Breast epithelium (tissue), 4 donors: ENCODE measurements at places on chromosomes 16 and 17.
A peak's percentile ranks its signal among the peaks of the same experiment; 100 is the strongest.

DNA sequence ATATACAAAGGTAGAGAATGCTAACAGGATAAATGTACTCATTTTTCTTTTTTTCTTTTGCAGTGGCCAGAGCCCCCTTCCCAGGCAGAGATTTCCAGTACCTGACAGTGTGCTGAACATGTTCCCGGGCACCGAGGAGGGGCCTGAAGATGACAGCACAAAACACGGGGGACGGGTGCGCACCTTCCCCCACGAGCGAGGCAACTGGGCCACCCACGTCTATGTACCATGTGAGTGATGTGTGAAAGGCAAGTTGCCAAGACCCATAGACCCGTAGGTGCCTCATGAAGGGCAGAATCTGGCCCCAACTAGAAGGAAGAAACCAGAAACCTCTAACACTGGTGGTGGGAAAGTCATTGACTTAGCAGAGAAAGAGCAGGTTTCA lies 1.2 kb downstream of the USB1 start:
- no peak overlapping the region for H3K27ac ChIP-seq
- H3K27me3 ChIP-seq = no peaks in the 10 kb centered on the region
- H3K4me1 ChIP-seq = no peaks in the 10 kb centered on the region
- no peak for DNase-seq
- no peak overlapping the region for H3K4me3 ChIP-seq
- peaks cover 5% of the 10 kb centered on the region for H3K36me3 ChIP-seq

DNA sequence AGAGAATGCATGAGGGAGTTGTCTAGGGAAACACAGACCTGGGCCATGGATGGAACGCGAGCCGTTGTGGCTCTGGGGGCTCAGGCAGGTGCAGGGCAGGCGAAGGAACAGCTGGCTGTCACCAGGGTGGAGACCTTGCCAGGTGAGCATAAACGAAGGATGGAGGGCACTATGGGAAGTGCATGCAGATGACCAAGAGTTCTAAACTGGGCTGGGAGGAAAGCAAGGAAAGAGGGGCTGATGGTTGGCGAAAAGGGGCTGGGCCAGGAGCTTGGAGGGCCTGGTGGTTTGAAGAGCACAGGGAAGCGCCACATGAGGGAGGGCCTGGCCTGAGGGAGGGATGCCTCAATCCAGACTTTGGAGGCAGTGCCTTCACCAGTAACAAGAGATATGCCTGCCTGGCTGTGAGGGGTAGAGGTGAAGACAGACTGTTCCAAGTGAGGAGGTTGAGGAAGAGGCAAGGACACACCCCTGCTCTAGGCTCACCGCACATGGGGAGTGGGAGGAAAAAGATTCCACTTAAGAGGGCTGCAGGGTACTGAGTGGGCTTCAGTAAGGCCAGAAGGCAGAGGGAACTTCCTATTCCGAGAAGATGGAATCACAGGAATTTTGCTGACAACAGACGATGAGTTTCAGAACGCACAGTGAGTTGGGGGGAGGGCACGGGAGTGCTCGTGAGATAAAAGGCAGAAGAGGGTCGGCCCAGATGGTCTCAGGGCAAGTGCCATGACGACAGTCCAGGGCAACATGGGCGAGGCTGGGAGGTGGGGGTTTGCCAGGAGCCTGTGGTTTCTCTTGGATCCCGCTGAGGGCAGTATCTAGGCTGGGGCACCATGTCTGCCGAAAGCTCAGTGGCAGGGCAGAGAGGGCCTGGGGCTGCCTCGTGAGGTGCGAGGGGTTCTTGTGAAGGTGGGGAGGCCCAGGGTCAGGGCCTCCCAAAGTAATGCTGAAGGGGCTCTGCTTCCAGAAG lies 20.6 kb downstream of the B9D1 start:
- no peaks in the 10 kb centered on the region for H3K27me3 ChIP-seq
- peak; percentile 49 for DNase-seq
- H3K4me3 ChIP-seq = no peak overlapping the region
- H3K4me1 ChIP-seq = peaks cover 7% of the 10 kb centered on the region
- H3K36me3 ChIP-seq = no peaks in the 10 kb centered on the region
- H3K27ac ChIP-seq = peak overlapping the region; percentile 93

GRCh38 chr16:51150165-51150887 lies 744 bp downstream of the SALL1 start:
- H3K4me3 ChIP-seq = peak overlapping the region; percentile 27
- DNase-seq = no peak
- no peaks in the 10 kb centered on the region for H3K4me1 ChIP-seq
- no peaks in the 10 kb centered on the region for H3K36me3 ChIP-seq

DNA sequence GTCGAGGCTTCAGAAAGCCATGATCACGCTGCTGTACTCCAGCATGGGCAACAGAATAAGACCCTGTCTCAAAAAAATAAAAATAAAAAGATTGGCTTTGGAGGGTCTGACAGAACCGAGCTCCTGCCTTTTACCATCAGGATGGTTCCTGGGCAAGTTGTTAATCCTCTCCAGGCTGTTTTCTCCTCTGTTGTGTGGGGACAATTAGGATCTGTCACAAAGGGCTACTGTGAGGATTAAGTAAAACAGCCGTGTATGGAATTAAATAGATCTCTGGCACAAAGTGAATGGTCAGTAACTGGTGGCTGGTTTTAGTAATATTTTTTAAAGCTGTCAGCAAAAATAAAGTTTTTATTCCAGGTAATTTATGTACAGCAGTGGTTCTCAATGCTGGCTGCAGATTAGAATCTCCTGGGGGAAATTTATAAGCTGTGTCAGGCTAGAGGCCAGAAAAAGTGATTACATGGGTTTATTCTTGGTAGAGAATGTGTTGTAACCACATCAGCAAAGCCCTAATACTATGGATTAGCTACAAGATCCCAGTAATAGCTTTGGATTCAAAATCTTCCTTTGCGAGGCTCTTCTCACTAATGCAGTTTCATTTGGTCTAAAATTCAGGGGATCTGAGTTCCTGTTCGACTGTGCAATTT lies 47.2 kb downstream of the GPRC5B start:
- no peaks in the 10 kb centered on the region for H3K4me1 ChIP-seq
- DNase-seq = no peak
- no peak overlapping the region for H3K27ac ChIP-seq
- no peak overlapping the region for H3K4me3 ChIP-seq
- no peaks in the 10 kb centered on the region for H3K27me3 ChIP-seq

DNA sequence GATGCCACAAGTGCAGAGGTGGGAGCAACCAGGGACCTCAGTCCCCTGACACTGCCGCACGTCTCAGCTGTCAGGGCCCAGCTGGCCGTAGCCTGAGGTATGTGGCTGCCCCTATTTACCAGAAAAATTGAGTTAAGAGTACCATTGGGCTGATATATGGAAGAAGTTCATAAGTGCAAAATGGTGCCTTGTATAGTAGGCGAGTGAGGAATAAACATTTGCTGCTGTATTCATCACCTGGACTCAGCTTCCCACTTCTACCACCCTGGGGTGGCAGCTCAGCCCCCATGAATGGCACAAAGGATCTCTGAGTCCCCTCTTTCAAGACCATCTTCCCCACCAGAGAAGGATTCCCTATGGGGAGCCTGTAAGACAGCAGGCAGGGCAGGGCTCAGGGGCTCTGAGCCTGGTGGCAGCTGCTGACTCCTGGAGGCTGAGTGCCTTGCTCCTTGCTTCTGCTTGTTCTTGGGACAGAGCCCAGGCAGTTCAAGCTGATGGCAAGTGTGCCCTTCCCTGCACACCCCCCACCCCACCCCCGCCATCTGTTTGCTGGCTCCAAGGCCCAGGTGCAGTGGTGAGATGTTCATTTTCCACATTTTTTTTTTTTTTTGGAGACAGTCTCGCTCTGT lies 29.0 kb downstream of the TRPV2 start:
- no peak overlapping the region for H3K4me3 ChIP-seq
- no peaks in the 10 kb centered on the region for H3K27me3 ChIP-seq
- no peak overlapping the region for H3K27ac ChIP-seq
- no peaks in the 10 kb centered on the region for H3K36me3 ChIP-seq

DNA sequence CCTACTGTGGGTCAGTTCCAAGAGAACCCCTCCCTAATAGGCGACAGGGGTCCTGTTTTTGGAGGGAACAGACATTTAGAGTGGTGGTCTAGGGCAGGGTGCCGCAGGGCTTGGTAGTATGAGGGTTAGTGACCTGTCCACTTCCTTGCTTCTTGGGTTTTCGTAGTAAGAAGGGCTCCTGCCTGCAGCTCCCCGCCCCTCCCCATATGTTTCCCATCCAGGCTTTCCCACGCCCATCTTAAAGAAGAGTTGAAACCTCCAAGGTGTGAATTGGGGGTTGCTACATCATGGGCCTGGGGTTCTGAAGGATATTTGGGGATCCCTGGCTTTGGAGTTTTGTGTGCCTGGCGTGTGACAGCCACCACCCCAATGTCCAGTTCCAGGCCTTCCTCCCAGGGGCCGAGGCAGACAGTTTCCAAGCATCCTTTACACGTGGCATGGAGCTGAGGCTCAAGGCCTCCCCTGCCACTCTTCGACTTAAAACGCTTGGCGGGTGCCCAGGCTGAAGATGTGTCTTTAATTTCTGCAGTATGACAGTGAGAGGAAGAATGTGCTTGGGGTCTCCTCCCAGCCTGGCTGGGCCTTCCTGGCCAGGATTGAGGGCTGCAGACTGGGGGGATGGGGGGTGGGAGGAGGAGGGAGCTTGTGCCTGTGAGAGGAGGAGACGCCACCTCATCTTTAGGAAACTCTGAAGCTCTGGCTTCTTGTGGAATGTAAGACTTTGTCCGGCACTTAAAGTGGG lies 2.3 kb upstream of the COL1A1 start:
- no peak overlapping the region for H3K4me3 ChIP-seq
- DNase-seq = no peak
- H3K27ac ChIP-seq = peak overlapping the region; percentile 93
- H3K36me3 ChIP-seq = no peaks in the 10 kb centered on the region
- peaks cover 1% of the 10 kb centered on the region for H3K4me1 ChIP-seq
- H3K27me3 ChIP-seq = peaks cover 14% of the 10 kb centered on the region

- H3K27ac ChIP-seq = peak overlapping the region; percentile 77
- no peaks in the 10 kb centered on the region for H3K27me3 ChIP-seq
- no peaks in the 10 kb centered on the region for H3K36me3 ChIP-seq
- H3K4me1 ChIP-seq = peaks cover 4% of the 10 kb centered on the region
- peak; percentile 81 for DNase-seq
Measured at GRCh38 chr17:38454532-38454931, 26.3 kb downstream of the ARHGAP23 start.

DNA sequence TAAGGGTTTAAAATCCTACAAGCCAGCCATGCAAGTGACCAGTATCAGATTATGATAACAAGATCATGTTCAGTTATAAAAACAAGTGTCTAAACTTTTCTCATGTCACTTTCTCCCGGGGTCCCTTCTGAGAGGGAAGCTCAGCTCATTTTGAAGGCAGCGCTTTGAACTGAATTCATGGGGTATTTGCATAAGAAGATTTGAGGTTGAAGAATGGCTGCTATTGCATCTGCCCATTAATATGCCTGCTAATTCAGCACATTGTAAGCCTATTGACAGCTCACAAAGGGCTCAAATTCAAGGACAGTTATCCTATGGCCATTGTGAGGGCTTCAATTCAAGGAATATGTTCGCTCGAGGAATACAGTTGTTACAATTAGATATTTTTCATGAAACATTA lies 290.2 kb upstream of the IRX3 start:
- H3K4me1 ChIP-seq = no peaks in the 10 kb centered on the region
- H3K36me3 ChIP-seq = no peaks in the 10 kb centered on the region
- no peak overlapping the region for H3K4me3 ChIP-seq
- DNase-seq = no peak
- H3K27me3 ChIP-seq = no peaks in the 10 kb centered on the region

GRCh38 chr17:61897548-61898180 lies 30.1 kb downstream of the INTS2 start:
- H3K27me3 ChIP-seq = no peaks in the 10 kb centered on the region
- H3K36me3 ChIP-seq = no peaks in the 10 kb centered on the region
- no peak for DNase-seq
- no peaks in the 10 kb centered on the region for H3K4me1 ChIP-seq

- DNase-seq = peak; percentile 20
- H3K27ac ChIP-seq = no peak overlapping the region
Measured at GRCh38 chr16:68833251-68833650, 10.1 kb upstream of the TANGO6 start.

- H3K4me1 ChIP-seq = no peaks in the 10 kb centered on the region
- peak overlapping the region; percentile 58 for H3K27ac ChIP-seq
- H3K36me3 ChIP-seq = no peaks in the 10 kb centered on the region
Measured at GRCh38 chr16:11986521-11987057, 10.1 kb downstream of the SNX29 start.

GRCh38 chr16:89919535-89920406 lies 1.1 kb downstream of the MC1R start:
- DNase-seq = no peak
- no peaks in the 10 kb centered on the region for H3K36me3 ChIP-seq
- no peak overlapping the region for H3K4me3 ChIP-seq
- H3K4me1 ChIP-seq = peaks cover 25% of the 10 kb centered on the region
- H3K27ac ChIP-seq = no peak overlapping the region

- no peak overlapping the region for H3K4me3 ChIP-seq
- H3K4me1 ChIP-seq = no peaks in the 10 kb centered on the region
- H3K27me3 ChIP-seq = no peaks in the 10 kb centered on the region
Measured at GRCh38 chr17:39536468-39536867, 71.3 kb downstream of the NEUROD2 start.

GRCh38 chr17:50487213-50488096 lies 8.8 kb downstream of the RSAD1 start:
- peak overlapping the region; percentile 63 for H3K27ac ChIP-seq
- no peak overlapping the region for H3K4me3 ChIP-seq
- no peaks in the 10 kb centered on the region for H3K36me3 ChIP-seq
- H3K4me1 ChIP-seq = no peaks in the 10 kb centered on the region

DNA sequence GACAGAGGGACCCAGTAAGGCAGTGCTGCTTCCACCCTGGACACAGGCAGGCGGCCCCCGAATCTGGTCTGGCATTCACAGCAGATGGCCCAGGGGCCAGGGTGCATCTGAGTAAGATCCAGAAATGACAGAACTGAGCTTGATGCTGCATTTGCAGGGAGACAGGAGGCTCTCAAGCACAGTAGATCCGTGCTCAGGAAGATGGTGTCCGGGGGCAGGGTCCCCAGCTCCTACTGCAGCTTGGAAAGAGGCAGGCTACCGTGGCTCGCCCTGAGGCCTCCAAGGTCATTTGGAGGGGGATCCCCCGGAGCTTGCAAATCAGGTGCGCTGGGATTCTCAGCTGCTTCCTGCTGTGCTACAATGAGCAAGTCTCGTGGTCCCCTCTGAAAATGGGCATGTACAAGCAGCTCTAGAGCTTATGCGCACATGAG lies 2.2 kb downstream of the C16orf95 start:
- H3K27me3 ChIP-seq = no peaks in the 10 kb centered on the region
- H3K36me3 ChIP-seq = no peaks in the 10 kb centered on the region
- no peak for DNase-seq
- H3K27ac ChIP-seq = no peak overlapping the region
- H3K4me1 ChIP-seq = no peaks in the 10 kb centered on the region

DNA sequence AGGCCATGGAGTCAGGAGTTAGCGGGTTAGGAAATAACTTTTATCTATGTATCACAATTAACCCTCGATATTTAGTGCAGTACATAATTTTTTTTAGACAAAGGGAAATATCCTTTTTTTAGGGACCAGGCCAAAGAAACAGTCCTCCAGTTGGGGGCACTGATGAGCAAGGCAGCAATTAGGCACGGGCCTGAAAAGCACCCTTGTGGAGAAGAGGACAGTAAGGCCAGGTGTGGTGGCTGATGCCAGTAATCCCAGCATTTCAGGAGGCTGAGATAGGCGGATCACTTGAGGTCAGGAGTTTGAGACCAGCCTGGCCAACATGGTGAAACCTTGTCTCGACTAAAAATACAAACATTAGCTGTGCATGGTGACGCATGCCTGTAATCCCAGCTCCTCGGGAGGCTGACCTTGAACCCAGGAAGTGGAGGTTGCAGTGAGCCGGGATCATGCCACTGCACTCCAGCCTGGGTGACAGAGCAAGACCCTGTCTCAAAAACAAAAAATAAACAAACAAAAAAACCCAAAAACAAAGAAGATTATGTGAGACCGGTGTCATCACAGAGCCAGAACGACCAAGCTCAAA lies 158.3 kb upstream of the NOL11 start:
- no peaks in the 10 kb centered on the region for H3K27me3 ChIP-seq
- H3K36me3 ChIP-seq = no peaks in the 10 kb centered on the region
- DNase-seq = no peak
- no peak overlapping the region for H3K27ac ChIP-seq
- H3K4me1 ChIP-seq = no peaks in the 10 kb centered on the region
- H3K4me3 ChIP-seq = no peak overlapping the region
